Posterior vena cava (tissue), 2 donors: ENCODE measurements at places on chromosomes 6 and 20. TPM values are rescaled to one million over a fixed set of nuclear protein-coding genes. Genes with fewer than 3 reads are reported as not detected.

Gene RPS21
- 1,253 TPM for total RNA-seq

Gene PRL
- total RNA-seq, result not detected

Gene TCEA2
- total RNA-seq, result 39.5 TPM

Gene CDH22
- 0.29 TPM for total RNA-seq

Gene SLA2
- 0.38 TPM for total RNA-seq

Gene TRIM10
- total RNA-seq, result not detected

Gene OPRM1
- not detected for total RNA-seq

Gene GLP1R
- not detected for total RNA-seq

Gene LZTS3
- 8.0 TPM for total RNA-seq

Gene TREML4
- not detected for total RNA-seq

Gene LTA
- total RNA-seq, result not detected

Gene ADGRB3
- 2.0 TPM for total RNA-seq

Gene APOBEC2
- 0.43 TPM for total RNA-seq

Gene MEP1A
- not detected for total RNA-seq

Gene MYBL2
- total RNA-seq, result 0.24 TPM

Gene BPIFA1
- not detected for total RNA-seq

Gene BPI
- total RNA-seq, result 0.65 TPM

Gene ENPP4
- 11.7 TPM for total RNA-seq

Gene DNAJC5
- total RNA-seq, result 31.7 TPM
